Nucleus accumbens (tissue), 56 donors: ENCODE measurements at places on chromosomes 3 and 15.
A peak's percentile ranks its signal among the peaks of the same experiment; 100 is the strongest.

DNA sequence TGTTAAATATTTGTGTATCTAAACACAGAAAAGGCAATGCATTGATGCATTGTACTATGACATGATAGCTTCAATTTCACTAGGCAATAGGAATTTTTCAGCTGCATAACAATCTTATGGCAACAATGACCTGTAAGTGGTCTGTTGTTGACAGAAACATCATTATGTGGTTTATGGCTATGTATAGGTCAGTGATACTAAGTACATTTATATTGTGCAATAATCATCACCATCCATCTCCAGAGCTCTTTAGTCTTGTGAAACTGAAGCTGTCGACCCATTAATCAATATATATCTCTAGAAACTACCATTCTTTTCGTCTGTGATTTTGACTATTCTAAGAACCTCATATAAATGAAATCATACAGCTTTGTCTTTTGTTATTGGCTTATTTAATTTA is 200.1 kb upstream of the ZNF717 start:
- no peak for DNase-seq

DNA sequence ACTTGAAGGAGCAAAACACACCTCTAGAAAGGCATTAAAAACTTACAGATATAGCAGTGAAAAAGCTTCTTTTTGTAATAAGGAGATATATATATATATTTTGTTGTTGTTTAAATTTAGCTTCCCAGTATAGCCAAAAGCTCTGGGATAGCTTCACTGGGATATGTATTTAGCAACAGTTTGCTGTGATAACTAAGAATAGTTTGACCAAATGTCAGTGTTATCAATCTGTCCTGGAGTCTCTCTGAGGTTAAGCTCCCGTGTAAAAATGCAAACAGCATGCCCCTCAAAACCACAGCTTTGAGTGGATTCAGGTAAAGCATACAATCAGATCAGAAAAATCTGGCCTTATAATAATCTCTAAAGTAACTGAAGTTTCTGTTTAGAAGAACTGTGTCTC is 2.9 kb downstream of the CADPS start:
- no peak for DNase-seq

DNA sequence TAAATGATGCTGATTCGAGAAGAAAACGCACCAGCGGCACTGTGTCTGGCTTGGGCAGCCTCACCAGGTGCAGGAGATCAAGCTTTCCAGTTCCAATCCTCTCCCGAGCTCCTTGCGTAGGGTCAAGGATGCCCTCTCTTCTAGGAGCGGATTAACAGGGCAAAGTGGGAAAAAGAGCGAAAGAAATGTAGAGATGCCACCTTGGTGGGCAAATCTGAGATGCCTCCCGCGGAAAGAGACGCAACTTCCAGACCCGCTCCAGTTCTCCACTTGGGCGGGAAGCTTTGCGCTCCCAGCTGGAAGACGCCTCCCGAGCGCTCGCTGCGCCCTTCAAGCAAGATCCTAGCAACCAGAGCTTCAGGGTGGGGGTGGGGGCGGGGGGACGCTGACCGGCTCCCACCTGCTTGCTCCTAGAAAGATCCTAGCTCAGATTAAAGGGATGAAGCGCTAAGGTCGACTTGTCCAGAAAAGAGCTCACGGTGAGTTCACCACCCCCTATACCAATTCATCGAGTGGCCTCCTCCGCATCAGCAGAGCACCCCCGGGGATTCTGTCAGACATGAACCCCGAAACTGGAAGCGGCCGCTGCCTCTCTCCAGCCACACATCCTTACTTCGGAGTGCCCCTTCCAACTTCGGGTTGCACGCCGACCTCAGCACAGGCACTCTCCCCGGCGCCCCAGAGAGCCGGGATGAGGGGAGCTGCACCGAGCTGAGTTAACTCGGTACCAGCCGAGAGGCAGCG is 769 bp downstream of the TAFA4 start:
- DNase-seq, result no peak

GRCh38 chr3:125349556-125350165 is 25.5 kb downstream of the ZNF148 start:
- DNase-seq, result no peak

DNA sequence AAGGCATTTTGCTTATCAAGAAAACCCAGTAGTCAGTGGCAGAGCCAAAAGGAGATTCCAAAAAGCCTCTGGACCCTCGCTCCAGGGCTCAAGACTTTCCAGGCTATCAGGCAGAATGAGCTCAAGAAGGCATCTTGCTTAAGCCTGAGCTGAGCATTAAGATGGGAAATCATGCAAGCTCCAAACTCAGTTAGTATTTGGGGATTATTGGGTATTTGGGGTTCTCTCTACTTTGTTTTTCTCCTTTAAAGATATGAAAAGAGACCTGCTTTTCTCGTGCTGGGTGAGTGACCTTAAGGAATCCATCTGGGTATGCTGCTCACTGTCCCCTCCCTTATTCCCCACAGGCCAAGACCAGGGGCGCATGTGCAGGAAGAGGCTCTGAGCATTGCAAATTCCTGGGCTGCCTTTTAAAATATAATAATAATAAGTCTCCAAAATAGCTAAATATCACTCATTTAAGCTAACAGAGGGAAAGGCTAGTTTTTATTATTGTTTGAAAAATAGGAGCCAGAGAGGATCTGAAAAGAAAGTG is 75.4 kb upstream of the HACD2 start:
- DNase-seq, result no peak

DNA sequence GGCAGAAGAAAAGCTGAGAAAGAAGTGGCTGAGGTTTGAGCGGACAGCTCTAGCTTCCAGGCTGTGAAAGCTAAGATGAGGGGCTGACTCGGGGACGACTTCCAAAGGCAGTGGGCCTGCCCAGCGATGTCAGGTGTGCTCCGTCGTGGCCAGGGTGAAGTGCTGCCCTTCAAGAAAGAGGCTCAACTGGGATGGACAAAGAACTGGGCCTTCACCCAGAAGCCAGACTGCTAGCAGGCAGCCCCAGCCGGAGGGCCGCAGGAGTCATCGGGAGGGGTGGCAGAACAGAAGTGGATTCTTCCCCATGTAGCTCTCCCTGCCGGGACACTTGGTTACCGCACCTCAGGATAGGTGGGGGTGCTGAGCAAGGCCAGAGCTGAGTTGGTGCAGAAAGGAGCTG is 13.1 kb upstream of the SEC13 start:
- peak; percentile 39 for DNase-seq

DNA sequence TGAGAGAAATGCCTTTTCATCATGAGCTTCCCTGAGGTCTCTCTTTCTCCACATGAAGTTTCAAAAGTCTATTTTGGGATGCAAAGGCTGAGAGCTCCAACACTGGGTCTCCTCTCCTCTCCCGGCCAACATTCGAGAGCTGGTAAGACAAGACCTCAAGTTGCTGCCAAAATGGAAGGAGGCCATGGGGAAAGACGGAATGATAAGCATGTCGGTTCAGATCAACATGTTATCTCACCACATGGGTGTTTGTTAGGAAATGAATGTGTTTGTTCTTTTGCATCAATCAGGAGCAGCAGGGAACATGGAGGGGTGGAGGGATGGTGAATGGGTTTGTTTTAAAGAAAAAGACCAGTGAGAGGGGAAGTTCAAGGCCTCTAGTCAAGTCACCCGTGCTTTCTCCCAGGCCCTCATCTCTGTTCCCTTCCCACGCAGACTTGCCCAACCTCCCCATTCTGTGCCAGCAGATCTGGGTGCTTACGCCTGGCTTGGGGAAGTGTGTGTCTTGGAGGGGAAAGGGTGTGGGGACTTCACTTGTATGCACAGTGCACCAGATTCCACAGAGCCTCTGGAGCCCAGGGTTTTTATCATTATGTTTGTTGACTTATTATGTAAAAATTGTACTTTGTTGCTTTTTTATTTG is 23.5 kb upstream of the ATP10A start:
- DNase-seq, result no peak

DNA sequence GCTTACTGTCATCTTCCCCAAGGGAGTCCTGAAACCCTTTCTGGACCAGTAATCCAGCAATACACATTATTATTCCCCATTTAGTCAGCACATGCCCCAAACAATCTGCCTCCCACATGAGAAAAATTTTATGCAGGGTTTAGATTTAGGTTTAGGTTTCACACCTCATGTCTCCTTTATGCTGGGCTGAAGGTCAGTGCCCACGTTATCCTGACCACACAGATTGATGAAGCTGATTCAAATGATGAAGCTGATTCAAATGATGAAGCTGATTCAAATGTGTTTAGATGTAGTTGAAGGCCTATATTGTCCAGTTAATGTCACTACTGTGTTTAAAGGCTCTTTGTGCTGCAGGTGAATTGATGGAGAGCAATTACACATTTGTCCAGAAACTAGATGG is 18.1 kb upstream of the ZBED2 start:
- no peak for DNase-seq

GRCh38 chr3:12131351-12132090 is 27.2 kb downstream of the TIMP4 start:
- DNase-seq, result no peak

- DNase-seq, result no peak
These were observed 17.1 kb downstream of the ARPP19 start for GRCh38 chr15:52551762-52552161.

DNA sequence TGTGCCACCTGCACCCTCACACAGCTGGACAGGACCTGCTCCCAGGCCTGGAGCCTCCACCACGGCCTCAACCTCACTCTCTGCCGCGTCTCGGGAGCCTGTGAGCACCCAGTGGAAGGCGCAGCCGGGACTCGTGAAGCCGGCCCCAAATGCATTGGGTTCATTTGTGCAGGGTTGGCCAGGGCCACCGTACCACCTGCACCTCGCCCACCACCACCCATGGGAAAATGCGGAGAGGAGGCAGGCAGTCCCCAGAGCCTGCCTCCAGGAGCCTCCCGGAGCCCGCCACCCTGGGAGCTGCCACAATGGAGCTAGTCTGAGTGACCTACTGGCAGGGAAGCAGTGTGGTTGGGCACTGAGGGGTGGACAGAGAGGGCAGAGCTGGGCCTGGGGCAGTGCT is 62.5 kb upstream of the HRH1 start:
- DNase-seq, result no peak

GRCh38 chr15:98694161-98694560 is 45.8 kb downstream of the IGF1R start:
- no peak for DNase-seq

GRCh38 chr3:124402791-124403190 is 327.5 kb upstream of the UMPS start:
- DNase-seq, result no peak

GRCh38 chr3:172846103-172846561 is 95.6 kb downstream of the ECT2 start:
- DNase-seq, result no peak

DNA sequence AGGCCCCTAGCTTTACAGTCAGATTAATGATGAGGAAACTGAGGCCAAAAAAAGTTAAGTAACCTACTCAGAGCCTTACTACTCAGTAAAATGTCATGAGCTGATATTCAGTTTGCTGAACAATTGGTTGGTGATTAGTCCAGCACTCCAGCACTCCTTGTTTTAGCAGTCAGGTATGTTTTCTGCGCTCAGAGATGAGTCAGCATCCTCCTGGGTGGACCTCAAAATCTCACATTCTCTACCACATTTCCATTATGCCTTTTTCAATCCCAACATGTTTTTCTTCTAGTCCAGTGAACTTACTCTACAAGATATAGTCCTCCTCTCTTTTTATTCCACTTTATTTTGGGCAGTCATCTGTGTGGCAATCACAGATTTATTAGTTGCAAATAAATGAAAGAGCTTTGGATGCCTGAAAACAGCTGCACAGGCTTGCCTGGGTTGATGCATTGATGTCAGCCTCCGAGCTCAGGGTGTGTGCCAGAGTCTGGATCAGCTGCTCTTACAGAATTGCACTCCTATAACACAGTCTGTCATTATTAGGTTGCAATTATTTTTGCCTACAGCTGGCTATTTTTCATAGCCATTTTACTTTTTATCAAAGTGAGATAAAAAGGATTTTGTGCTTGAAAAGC is 133.2 kb downstream of the ARPP21 start:
- no peak for DNase-seq

DNA sequence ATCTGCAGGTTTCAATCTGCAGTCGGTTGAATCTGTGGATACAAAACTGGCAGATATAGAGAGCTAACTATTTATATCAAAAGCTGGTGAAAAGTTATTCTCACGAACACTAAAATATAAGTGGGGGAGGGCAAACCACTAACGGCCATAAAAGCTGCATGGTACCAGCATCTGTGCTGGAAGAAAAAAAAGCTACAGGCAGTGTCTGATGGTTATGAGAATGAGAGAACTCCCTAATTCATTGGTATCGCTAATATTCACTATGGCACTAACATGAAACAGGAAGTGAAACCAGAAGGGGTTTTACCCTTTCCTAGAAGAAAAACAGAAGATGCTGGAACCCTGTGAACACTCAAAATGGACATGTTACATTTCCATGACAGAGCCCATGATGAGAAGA is 15.9 kb downstream of the CEP70 start:
- DNase-seq, result no peak

DNA sequence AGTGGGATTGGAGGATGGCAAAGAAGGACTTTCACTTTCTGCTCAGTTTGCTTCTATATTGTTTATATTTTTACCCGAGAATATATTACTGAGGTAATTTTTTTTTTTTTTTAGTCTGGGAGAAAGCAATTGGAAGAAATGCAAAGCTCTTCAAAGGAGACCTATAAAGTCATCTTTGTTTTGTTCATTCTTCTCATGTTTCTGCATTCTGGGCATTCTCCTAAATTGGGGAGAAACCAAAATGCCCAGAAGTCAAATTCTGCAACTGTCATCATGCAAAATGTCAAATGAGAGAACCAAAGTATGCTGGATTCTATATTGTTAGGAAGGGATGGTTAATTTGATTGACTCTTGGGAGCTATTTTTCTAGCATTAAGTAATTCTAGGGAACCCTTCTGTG is 168.3 kb upstream of the TSC22D2 start:
- DNase-seq, result no peak

- no peak for DNase-seq
These were observed 111.3 kb upstream of the SLC7A14 start for GRCh38 chr3:170697131-170697530.

DNA sequence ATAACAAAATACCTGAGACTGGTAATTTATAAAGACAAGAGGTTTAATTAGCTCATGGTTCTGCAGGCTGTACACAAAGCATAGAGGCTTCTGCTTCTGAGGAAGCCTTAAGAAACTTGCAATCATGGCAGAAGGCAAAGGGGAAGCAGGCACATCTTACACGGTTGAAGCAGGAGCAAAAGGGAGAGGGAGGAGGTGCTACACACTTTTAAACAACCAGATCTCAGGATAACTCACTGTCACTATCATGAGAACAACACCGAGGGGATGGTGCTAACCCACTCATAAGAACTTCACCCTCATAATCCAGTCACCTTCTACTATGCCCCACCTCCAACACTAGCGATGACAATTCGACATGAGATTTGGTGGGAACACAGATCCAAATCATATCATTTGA is 54.4 kb downstream of the ATP8B4 start:
- DNase-seq, result no peak

DNA sequence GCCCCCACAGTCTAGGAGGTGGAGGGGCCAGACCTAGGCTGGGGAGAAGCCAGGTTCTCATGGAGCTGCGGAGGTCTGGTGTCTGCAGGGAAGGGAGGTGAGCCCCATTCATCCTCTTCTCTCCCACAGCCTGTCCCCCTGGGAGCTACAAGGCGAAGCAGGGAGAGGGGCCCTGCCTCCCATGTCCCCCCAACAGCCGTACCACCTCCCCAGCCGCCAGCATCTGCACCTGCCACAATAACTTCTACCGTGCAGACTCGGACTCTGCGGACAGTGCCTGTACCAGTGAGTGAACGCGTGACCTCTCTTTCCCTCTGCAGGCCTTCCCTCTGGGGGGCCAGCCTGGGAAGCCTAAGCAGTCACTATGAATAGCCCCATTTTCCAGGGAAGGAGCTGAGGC is 14.1 kb downstream of the EPHB3 start:
- no peak for DNase-seq

GRCh38 chr15:23422099-23422945 is 24.7 kb downstream of the GOLGA6L2 start:
- no peak for DNase-seq
